Activated CD4-positive, CD25-positive, alpha-beta regulatory T cell treated with anti-CD3 and anti-CD28 coated beads, Interleukin-2, amount 50 U/mL, for 16 hours (primary cell): ENCODE measurements at places on chromosomes 3 and 15.

DNA sequence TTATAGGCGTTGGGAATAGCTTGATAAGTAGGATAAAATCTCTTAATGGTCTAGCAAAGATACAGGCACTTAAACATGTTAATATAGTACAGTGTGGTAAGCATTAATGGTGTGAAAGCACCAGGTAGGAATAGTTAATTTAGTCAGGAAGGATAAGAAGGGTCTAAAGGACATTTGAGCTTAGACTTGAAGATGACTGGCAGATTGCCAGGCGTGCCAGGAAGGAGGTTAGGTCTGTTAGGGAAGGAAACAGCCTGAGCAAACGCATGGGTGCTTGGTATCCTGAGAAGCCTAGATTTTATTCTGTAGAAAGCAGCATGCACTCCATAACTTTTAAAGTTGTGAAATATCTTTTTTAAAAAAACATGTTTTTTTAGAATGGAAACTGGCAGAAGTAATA is 17.7 kb downstream of the SEC62 start:
- DNase-seq = no peak

GRCh38 chr3:111727843-111728565 is 131.1 kb upstream of the PHLDB2 start:
- DNase-seq = no peak

DNA sequence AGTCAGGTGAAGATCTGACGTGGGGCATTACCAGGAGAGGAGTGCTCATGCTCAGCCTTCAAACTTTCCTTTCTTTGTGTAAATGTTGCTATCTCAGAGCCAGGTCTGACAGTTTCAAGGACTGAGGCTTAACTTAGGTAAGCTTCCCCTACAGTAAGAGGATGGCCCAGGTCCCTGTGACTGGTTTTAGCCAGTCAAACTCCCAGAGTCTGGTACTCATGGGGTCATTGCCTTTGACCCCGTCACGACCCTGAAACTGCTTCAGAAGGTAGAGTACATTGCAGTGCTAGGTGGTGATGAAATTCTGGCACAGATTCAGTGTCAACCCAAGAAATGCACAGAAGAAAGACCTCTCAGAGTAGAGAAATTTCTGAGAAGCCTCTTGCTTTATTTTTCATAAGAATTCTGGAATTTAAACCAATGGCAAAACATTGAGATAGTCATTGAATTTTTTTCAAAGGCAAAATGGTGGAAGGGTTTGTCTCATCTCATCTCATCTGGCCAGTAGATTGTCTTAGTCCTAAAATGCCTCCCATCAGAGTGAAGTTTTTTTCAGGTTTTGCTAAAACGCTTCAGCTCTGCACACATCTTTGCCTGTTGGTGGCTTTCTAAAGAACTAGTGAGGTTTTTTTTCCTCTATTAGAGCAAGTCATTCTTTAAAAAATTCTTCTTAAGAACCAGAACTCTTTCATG is 23.1 kb downstream of the ZBTB38 start:
- DNase-seq = no peak

- no peak for DNase-seq
These were observed 114.2 kb downstream of the KLF13 start for GRCh38 chr15:31440754-31441311.

DNA sequence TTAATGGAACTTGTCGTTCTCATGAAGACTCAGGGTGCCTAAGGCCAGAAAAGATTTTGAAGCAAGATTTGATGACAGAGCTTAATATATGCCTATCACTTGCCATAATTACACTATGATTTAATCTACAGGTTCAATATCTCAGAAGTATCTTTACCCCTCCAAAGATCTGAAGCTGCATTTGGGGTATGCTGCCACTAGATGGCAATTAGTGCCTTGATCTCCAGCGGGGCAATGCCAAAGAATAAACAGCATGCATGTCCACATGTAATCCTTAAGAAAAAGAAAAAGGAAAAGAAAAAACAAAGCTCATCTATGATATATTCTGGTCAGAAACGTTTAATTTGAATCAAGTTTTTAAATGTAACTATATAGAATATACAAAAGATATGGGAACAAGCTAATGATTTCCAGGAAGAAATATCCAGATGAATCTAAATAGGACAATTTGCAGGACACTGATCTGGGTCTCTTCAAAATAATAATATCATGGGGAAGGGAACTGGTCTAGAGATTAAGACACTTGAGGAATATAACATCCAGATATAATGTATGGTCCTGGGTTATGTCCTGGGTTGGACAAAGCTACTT is 55.0 kb upstream of the SOX14 start:
- no peak for DNase-seq

DNA sequence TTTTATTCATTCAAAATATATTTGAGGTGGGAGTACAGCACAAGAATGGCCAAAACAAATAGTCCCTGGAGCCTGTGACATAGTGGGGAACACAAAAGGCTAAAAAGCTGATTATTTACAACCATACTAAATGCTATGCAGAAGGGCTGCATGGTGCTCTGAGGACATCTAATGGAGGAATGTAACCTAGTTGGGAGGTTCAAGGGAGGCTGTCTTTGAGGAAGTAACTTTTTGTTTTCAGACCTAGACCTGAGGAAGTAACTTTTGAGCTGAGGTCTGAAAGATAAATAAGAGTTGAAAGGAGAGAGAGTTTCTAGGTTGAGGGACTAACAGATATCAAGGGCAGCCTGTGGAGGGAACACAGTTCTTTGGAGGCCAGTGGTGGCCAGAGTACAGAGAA is 34.8 kb upstream of the RASA2 start:
- DNase-seq = no peak

DNA sequence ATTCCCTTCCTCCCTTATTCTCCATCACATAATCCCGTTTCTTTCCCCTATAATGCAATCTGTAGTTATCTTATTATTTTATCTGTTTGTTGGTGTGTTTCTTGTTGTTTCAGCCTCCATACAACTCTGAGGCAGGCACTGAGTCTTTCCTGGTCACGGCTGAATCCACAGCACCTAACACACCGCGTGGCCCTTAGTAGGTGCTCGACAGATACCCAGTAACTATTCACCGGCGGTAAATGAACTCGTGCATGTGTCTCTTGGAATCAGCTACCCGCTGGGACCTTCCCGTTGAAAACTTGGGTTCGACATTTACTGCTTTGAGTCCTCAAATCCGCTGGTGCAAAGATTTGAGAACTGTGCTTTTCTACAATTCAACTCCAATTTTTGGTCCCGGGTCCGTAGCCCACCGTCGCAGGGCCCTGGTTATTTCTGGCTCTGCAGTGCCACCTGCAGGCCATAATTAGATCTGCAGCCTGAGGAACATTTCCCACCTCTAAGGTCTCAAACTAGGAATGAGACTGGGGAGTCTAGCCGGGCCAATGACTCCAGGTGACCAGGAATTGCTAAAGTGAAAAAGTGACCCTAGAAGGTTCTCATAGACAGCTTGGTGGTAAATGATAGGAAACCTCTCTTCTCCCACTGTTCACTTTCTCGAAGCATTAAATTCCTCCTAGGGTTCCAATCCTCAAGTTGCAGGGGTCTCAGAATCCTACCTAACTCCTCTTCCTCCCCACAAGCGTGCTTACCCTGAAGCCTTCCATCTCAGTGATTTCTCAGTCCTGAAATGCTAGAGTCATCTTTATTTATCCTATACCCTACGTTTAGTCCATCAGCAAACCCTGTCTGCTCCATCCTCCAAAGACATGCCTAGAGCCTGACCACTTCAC is 40.0 kb upstream of the TRH start:
- no peak for DNase-seq

DNA sequence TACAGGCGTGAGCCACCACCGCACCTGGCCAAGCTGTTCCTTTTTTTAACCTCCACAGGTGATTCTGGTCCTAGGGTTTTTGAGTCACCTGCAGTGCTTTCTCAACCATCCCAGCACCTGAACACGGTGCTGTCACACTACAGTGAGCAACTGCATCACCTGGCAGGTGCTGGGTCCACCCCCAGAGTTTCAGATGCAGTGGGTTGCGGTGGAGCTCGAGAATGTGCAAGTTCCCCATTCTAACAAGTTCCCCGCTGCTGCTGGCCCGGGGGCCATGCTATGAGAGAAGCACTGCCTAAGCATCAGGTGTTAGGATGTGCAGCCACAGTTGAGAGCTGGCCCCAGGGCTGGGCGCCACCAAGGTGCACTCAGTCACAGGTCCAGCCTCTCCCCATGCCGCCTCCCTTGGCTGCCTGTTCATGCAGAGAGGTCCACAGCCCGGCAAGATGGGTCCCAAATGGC is 18.0 kb downstream of the ISG20 start:
- no peak for DNase-seq

DNA sequence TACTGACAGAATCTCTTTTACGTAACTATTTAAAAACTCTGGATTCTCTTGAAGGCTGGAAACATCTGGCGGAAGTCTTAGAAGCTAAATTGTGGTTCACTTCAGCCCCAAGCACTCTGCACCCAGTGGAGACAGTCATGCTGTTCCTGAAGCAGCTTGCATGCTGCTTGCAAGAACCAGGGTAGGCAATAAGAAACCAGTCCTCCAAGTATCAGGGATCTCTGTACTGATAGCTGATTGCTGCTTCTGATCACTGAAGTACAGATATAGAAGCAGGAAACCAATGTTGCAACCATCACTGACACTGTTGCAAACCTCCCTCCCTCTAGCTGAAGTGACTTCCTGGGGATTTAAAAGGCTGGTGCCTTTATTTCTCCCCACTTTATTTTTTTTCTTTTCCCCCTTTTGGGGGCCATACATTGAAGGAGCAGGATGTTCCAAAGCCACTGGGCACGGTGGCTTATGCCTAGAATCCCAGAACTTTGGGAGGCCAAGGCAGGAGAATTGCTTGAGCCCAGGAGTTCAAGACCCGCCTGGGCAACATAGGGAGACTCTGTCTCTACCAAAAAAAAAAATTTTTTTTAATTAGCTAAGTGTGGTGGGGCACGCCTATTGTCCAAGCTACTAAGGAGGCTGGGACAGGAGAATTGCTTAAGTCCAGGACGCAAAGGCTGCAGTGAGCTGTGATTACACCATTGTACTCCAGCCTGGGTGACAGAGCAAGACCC is 15.3 kb downstream of the SPCS1 start:
- no peak for DNase-seq

- no peak for DNase-seq
These were observed 25.0 kb downstream of the H1-8 start for GRCh38 chr3:129567939-129568338.

DNA sequence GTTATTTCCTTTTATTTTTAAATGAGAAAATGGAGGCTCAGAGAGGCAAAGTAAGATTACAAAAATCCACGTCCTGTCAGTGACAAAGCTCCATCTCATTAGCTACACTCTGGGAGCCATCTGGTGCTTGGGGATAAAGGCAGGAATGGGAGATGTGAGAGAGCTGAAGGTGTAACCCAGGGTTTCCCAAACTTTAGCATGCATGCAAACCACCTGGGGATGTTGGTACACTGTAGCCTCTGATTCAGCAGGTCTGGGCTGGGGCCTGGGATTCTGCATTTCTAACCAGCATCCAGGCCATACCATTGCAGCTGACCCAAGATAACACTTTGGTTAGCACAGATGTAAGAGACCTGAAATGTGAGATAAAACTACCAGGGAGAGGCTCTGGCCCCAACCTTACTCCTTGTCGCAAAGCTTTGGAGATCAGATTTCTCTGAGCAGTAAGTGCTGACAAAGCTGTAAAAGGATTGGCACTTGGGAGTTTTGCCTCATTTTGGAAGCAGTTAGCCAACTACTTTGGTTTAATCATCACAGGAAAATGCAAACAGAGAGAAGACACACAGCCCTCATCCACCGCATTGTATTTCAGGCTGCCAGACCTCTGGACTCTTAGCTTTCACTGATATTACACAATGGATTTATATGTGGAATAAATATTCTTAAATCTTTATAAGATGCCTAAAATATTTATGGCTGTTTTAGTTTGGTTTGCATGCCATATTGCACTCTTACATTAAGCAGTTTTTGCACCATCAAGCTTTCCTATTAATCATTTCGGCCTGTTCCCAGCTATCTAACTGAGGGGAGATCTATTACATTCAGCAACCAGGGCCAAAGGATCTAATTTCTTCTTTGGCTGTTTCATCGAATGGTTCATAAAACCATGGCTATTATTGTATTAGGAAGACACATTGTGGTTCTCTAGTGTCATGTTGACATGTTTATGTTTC is 263.0 kb downstream of the EBLN2 start:
- DNase-seq = no peak

GRCh38 chr3:38004415-38005075 is 14.0 kb downstream of the VILL start:
- DNase-seq = no peak

GRCh38 chr3:7821858-7822257 is 679.8 kb upstream of the LMCD1 start:
- DNase-seq = no peak

DNA sequence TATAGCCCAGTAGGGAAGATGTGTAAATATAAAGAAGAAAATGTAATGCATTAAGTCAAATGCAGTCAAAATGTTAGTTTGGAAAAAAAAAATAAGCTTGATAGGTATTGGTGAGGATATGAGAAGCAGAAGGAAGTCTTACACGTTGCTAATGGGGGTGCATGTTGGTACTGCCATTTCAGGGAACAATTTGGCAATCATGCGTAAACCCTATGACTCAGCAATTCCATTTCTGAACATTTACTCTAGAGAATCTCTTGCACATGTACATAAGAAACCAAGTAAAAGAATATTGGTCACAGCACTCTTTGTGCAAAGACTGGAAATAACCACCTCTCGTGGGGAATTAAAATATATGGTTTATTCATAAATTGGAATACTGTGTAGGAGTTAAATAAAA is 35.5 kb upstream of the TIMP4 start:
- DNase-seq = no peak

DNA sequence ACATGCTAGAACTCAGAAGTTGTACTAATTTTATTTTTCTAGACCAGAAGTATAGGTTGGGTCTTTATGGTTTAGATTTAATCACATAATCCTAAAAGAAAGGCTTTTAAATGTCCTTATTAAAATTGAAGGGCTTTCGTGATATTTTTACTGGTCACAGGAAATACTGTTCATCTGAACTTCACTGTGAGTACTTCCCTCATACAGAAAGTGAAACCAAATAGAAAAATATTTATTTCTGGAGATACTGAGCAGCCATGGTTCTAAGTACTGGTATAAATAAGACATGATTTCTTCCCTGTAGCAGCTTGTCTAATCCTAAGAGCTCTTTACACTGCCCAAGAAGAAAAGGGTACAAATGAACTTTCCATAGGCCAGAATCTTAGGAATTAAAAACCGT is 2.0 kb downstream of the SNRK start:
- DNase-seq = no peak

DNA sequence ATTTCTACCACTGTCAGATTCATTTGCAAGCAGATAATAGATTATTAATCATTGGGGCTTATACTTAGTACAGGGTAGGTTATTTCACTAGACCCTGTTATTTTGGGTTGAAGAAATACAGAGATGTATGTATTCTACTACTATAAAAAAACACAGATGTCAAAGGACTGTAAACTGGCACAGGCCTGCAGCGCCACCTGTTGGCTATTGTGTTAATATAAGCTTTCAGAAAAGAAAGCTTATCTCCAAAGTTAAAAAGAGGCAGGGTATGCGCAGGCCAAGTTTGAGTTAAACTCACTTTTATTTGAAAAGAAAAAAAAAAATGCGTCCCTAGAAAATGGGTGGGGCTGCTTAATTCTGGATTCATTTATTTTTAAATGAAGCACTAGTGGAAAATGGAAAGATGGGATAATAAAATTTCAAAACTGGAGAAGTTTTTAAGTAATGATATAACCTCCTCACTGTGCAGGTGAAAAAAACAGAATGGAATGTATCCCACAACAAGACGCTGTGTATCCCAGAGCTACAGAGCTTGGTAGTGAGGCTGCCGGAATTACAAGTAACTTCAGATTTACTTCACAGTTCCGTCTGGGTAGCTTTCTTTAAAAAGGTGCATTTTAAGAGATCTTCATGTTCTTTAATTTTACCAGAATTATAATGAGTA is 407.2 kb upstream of the TGFBR2 start:
- peak; percentile 39 for DNase-seq

GRCh38 chr15:88983861-88984429 is 70.8 kb upstream of the MFGE8 start:
- no peak for DNase-seq
